Neuronal stem cell (in vitro differentiated cells): ENCODE measurements at places on chromosomes 16 and 17.

DNA sequence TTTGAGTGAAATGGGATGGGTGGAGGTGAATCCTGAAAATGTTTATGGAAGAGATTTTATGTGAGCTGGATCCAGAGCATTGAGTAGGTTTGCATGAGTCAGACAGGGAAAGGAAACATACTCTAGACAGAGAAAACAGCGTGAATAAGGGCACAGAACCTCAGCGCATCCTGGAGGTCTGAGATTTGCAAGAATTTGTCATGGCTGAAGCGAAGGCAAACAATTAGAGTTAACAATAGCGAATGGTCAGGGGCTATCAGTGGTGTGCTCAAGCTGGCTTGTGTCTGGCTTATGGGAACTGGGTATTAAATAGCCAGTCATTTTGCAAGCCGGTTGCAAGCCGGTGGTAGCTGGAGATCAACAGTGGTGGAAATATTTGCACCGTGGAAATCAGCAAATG, 36.4 kb downstream of the MAP2K6 start:
- no peak for DNase-seq

DNA sequence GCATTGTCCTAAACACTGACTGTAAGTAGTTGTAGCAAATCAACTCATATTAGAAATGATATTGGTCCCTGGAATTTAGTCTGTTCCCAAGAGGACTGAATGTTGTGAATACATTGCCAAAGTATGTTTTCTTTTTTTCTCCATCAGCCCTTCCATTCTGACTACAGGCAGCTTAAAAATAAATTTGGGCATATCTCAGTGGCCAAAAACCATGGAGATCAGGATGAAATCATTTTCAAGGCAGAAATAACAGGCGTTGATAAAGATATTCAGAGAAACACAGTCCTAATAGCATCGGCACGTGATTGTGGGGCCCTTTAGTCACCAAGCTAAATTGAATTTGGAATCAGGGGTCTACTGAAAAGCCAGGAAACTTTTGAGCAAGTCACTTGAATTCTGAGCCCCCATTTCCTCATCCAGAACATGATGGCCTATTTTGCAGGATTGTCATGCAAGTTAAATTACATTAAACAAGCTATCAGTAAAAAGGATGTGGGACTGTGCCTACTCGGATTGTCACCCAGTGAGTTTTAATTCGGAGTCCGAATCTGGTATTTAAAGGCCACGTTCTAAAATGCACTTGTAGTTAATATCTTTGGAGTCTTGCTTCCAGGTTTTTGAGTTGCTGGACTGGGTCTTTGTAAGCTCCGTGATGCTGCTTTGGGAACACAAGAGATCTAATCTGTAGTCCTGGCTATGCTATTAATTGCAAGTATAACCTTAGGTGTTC, 17.1 kb downstream of the HLF start:
- no peak for DNase-seq

DNA sequence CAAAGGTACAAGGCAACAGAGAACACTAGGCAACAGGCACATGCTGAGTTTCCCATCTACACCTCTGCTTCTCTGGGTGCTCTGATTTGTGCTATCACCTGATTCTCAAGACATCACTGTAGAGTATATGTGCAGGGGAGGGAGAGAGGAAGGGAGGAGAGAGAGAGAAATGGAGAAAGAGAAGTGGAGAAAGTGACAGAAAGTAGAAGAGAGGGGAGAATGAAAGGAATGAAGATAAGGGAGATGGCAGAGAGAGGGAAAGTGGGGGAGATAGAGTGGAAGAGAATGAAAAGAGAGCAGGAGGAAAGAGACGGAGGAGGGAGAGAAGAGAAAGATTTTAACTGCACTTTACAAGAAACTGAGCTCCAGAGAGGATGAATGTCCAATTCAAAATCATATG, 340.7 kb upstream of the CDH5 start:
- no peak for DNase-seq

DNA sequence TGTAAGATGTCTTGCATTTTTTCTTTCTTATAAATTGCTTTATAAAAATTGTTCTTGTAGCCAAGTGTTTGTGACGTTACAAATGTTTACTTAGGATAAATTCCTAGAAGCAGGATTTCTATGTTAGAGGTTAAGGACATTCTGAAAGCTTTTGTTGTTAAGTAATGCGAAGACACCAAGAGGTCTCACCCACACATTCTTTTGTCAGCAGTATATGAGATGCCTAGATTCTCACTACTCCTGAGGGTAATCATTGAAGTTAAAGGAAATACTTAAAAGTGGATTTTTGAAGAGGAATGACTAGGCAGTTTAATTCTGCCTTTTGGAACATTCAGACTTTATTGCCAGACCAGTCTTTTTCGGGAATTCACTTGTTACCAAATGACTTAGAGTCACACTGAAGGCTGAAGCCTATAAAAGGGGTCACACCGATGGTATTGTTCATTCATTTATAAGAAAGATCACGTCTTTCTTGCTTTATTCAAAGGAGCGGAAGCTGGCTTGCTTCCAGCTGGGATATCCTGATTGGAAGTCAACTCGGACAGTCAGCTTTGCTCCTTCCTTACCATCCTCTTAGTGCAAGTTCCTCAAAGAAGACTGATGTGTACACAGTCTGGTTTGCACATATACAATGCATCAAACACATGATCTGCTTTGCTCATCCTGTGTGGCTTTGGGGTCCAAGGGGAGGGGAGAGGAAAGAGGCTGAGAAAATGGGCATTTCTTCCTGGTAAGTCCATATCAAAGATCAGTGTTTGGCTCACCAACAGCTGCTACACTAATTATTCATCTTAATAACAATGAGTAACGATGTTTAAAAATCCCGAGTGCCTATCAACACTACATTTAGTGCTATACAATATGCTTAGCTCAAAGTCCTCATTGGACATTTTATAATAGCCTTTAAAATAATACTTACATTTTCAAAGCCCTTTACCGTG, 160.0 kb downstream of the MAP2K6 start:
- DNase-seq: no peak

- no peak for DNase-seq
Observed at GRCh38 chr16:74192281-74192797, 104.3 kb upstream of the PSMD7 start.

DNA sequence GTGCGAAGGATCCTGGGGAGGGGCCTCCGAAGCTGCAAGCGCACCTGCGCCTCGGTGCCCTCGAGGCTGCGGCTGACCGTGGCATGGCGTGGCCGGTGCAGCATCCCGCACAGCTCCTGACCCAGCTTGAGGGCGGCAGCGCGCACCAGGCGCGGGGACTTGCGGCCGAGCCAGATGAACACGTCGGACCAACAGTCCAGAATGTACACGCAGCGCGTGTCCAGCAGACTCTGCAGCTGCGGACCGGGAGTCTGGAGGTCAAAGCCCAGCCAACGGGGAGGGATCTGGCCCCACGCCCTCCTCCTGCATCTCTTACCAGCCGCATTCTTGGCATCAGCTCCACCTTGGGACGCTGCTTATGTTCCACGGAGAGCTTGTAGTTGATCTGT, 10.9 kb downstream of the FLII start:
- DNase-seq: no peak
